Left cardiac atrium (tissue), 4 donors: ENCODE measurements at places on chromosomes 1 and 21. TPM values are rescaled to one million over a fixed set of nuclear protein-coding genes. Genes with fewer than 3 reads are reported as not detected.

- no peak for DNase-seq
Observed at GRCh38 chr1:29120367-29120766, 3.3 kb downstream of the TMEM200B start.

Gene WNT3A
- not detected for total RNA-seq

Gene ADAR
- total RNA-seq, result 80.1 TPM

DNA sequence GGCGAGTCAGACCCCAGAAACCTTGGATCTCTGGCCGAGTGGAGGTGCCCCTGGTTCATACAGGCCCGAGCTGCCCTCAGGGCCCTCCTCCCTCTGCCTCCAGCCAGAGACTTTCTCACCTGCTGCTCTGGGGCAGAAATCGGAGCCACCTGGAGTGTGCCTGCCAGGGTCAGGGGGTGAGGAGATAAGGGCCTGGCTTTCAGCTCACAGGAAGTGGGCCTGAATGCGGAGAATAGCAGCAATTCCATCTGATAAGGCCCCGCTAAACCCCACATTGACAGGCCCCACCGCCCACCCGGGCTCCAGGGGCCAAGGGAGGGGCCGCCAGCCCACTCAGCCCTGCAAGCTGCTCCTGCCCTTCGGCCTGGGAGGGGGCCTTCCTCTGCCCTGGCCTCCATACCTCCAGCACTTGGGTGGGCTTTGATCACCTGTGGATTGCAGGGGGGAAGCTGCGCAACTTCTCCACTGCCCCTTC lies 123.7 kb upstream of the ARHGEF16 start:
- DNase-seq, result no peak

GRCh38 chr1:229139331-229140118 lies 131.4 kb upstream of the RAB4A start:
- no peak for DNase-seq

- DNase-seq, result peak; percentile 73
Observed at GRCh38 chr1:178938959-178939317, 68.1 kb upstream of the ANGPTL1 start.

GRCh38 chr1:47388891-47389238 lies 27.2 kb upstream of the FOXE3 start:
- peak; percentile 51 for DNase-seq

Gene FOXO6
- total RNA-seq, result 2.9 TPM

DNA sequence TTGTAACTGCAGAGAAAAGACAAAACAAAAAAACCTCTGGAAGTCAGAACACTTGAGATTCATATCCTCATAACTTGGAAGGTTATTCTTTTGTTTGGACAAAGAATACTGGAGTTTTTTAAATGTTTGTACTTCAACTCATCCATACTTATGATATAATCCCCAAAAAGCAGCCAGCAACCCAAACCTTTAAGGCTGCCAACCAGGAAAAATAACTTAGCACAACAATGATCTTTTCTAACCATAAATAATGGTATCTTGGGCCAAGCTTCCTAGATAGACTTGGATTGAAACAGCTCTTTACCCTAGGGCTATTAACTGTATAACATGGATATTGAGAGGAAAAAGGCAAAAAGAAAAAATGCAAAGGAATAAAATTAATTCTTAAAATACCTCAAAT lies 335.1 kb downstream of the LTN1 start:
- DNase-seq, result no peak

Gene CFAP141
- not detected for total RNA-seq

GRCh38 chr1:109659997-109660690 lies 4.2 kb downstream of the GSTM4 start:
- DNase-seq, result no peak
